Epithelial cell of alveolus of lung (primary cell): ENCODE measurements at places on chromosomes 16 and 17. TPM values are rescaled to one million over a fixed set of nuclear protein-coding genes. Genes with fewer than 3 reads are reported as not detected.

CIITA gene
- under 0.01 TPM in 1 of 2 replicates, not detected in the other for total RNA-seq

NPIPA5 gene
- total RNA-seq = 0.52 TPM in 1 of 2 replicates, not detected in the other

TNFRSF13B gene
- not detected in 2 replicates for total RNA-seq

MPV17L gene
- total RNA-seq = 0.26 TPM in 1 of 2 replicates, not detected in the other

KRTAP4-1 gene
- total RNA-seq = 0.13 TPM in 1 of 2 replicates, not detected in the other

RPS15A gene
- 3,319 and 3,960 TPM in 2 replicates for total RNA-seq

PRSS27 gene
- 0.13 and 4.7 TPM in 2 replicates for total RNA-seq

NFAT5 gene
- total RNA-seq = 9.2 and 26.7 TPM in 2 replicates

NACA2 gene
- total RNA-seq = not detected in 2 replicates

RAC3 gene
- total RNA-seq = 25.0 and 38.6 TPM in 2 replicates

NKD1 gene
- total RNA-seq = 0.08 and 0.13 TPM in 2 replicates

HSPB9 gene
- not detected in 2 replicates for total RNA-seq

HSBP1 gene
- total RNA-seq = 14.7 and 37.6 TPM in 2 replicates

KRTAP17-1 gene
- total RNA-seq = not detected in 2 replicates

CACNG4 gene
- 0.26 TPM in 1 of 2 replicates, not detected in the other for total RNA-seq

SMPD3 gene
- total RNA-seq = 0.16 TPM in 1 of 2 replicates, not detected in the other

TAT gene
- total RNA-seq = not detected in 2 replicates
